ENCODE measurements at places on chromosomes 12 and 14.

DNA sequence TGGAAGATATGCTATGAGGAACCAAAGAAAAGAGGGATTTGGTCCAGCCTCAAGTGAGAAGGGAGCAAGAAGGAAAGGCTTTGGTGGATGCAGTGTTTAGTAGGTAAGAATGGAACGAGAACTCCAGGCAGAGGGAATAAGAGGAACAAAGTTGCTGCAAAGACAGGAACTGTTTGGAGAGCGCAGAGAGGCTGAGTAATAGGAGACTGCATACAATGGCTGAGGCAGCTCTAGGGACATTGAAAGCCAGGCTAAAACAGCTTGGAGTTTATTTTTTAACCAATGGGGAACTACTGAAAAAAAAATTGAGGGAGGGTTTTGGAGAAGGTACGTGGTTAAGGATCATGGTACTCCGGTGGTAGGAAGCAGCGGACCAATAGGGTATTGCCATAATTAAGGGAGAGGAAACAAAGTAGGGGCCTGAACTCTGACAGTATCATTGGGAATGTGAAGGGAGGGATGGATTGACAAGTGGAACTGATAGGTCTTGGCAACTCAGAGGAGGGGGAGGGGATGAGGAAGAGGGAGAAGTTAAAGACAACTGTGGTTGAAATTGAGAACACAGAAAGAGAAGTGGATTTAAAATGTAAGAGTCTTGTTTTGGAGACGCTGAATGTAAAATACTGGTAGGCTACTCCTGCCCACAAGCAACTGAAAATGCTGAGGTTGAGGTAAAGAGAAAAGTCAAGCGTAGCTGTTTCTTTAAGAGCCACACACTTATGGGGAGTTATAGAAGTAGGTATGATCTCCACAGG, 4.8 kb downstream of the ASCL4 start:
- no peak for DNase-seq

DNA sequence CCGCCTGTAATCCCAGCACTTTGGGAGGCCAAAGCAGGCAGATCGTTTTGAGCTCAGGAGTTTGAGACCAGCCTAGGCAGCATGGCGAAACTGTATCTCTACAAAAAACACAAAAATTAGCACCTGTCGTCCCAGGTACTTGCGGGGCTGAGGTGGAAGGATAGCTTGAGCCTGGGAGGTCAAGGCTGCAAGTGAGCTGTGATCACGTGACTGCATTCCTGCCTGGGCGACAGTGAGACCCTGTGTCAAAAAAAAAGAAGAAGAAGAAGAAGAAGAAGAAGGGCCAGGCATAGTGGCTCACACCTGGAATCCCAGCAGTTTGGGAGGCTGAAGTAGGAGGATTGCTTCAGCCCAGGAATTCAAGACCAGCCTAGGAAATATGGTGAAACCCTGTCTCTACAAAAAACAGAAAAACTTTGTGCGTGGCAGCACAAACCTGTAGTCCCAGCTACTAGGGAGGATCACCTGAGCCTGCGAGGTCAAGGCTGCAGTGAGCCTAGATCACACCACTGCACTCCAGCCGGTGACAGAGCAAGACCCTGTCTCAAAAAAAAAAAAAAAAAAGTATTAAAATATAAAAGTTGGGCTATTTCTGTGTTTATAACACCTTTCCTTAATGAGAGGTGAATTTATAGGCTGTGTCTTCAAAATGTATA, 15.5 kb downstream of the RXYLT1 start:
- DNase-seq: no peak

DNA sequence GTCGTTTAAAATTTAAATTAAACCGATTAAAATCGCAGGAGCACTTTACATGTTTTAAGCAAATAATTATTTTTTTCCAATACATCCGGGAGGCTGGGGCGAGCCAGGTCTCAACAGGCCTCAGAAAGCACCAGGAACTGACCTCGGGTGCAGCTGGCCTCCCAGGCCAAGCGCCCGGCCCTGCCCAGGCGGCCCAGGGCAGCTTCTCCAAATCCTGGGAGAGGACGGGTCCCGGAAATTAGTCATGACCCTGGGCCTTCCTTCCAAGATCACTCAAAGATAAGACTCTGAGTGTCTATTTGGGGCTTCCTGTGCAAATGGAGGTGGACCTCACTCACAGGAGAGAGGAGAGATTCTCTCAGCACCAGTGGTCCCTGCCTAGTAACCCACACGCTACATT, 177.1 kb downstream of the BCL11B start:
- no peak for DNase-seq

DNA sequence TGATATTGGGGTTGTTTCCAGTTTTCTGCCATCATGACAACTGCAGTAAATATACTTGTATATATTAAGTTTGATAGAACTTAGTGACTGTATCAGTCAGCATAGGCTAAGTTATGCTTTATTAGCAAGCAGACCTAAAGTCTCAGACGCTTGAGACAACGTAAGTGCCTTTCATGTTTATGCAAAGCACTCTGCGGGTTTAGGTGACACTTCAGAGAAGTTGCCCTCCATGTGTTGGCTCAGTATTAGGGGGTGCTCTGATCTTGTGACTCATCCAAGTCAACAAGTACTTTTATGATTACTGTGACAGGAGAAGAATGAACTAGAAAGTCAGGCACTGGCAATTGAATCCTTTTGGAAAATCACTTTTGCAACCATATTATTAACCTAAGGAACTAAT, 13.3 kb upstream of the OTOGL start:
- DNase-seq: no peak

GRCh38 chr14:61525293-61526011, 169.9 kb upstream of the HIF1A start:
- DNase-seq: peak; percentile 84

GRCh38 chr12:71840231-71840847, 780 bp downstream of the TBC1D15 start:
- no peak for DNase-seq

DNA sequence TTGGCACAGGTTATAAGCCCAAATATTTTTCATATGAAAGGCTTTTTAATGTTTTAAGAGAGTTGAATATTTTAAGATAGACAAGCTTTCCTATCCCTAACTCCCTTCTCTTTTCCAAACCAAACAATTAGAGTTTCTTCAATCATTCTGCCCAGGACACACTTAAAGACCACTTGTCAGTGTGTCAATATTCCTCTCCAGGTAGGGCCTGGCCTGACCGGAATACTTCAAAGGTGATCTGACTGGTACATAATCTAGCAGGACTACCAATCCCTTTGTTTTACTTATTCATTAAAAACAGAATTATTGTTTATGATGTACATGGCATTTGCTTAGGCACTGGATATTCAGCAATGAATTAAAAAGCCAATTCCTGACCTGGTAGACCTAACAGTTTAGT, 24.2 kb upstream of the SNRPF start:
- DNase-seq: no peak

- no peak for DNase-seq
These were observed 9.1 kb upstream of the HOXC4 start for GRCh38 chr12:54044425-54045103.

DNA sequence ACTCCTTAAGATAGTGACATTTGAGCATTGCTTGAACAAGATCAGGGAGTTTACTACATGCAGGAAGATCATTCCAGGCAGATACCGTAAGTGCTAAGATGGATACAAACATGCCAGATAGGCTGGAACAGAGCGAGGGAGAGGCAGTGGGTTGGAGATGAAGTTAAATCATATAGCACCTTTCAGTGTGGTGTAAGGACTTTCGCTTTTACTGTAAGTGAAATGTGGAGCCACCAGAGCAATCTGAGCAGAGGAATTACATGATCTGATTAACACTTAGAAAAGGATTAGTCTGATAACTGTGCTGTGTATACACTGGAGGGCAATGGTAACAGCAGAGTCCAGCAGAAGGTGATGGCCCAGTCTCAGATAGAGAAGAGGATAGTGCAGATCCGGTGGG, 163.0 kb upstream of the SSTR1 start:
- DNase-seq: no peak

- DNase-seq: no peak
These were observed 6.7 kb upstream of the EML1 start for GRCh38 chr14:99786511-99786989.

GRCh38 chr12:7142056-7142644, 12.0 kb downstream of the CLSTN3 start:
- DNase-seq: peak; percentile 52

Data from CD4-positive, alpha-beta T cell treated with Interleukin-2 at 100 ng/mL for 4 hours (primary cell).